ENCODE measurements at places on chromosomes 5 and 9.

- DNase-seq = peak; percentile 20
Measured at GRCh38 chr9:114291886-114292590, 30.9 kb upstream of the ORM1 start.

DNA sequence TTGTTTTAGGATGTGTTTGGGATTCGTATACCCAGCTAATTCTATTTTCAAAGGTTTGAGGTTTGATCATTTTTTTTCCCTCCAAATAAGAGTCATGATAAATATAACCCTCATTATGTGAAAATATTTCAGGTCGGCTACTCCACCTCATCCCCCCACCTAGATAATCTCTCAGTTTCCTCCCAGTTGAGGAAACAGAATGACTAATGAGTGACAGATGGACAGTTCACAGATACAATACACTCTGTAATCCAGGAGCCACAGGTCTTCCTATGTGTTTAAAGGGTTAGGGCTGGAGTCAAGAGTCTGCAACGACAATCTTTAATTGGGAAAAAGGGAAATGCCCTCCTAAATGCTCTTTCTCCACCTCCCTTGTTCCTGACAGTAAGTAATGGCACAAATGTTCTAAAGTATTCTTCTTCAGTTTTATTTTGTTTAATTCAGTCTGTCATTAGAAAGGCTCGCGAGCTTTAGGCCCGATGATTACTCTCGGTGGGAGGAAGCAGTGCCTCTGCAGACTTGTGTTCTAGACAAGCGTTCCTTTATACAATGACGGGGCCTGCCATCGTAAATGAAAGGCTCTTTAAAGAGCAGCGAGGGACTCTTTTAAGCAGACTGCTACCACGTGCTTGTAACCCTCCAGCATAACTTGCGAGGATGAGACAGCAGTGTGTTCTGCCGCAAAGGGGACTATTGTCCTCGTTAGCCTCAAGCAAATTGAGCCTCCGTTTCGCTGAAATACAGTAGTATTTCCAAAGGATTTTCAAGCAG, 69.0 kb downstream of the MEF2C start:
- DNase-seq = no peak

DNA sequence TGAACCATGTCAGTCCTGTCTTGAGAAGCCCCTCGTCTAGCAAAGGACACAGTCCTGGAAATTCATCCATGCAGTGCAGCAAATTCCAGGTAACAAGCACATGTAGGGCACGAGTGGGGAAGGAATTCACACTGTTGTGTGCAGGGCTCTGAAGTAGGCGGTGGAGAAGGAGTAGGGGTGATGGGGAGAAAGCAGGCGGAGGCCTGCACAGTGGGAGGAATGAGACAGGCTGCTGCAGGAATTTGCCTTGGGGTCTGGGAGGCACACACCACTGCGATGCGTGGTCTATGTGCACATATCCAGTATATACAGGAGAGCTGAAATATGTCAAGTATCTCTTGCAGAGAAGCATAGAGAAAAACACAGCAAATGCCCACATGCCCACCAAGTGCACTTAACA, 249.2 kb upstream of the IRX2 start:
- DNase-seq = no peak

DNA sequence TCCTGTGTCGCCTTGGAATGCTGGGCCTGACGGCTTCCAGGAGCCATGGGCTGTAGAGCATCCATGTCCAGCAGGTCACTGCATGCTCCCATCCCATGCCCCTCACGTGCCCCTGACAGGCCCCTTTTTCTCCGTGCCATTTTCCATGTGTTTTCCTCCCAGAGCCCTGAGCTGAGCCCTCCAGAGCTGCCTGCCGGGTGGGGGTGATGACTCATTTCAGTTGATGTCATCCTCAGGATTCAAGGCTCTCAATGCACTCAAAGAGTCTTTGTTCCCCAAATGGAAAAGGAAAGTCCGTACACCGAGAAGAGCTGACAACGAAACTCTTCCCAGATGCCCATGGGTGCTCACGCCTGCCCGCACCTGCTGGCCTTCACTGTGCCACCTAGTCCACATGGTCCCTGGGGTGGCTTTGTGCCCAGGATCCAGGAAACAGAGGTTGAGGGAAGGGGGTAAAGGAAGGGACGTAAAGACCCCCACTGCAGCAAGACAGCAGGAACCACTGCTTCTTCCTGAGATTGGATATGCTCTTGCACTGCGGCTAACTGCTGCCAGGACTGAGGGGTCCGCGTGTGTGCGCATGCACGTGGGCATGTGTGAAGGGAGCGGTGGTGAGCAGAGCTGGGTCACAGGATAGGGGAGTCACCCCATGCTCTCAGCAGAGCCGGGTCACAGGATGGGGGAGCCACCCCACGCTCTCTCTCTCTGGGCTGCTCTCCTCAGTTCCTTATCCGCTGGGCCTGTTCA, 27.6 kb downstream of the COL15A1 start:
- no peak for DNase-seq

DNA sequence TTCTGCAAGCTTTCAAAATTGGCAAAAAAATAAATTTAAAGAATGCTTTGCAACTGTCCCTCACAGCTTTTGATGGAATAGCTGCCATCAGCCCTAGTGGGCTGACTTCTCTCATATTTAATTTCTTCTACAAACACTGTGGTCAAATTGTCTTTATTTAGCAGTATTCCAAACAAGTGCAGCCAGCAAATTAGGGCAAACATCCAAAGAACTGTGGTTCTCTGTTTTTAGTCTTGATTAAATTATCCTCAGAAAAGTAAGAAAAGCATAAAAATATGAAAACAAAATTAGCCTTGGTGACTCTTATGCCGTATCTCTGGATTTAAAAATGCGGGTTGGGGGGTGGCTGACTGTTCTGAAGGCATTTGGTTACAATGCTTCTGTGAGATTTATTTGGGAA, 95.8 kb upstream of the RETREG1 start:
- no peak for DNase-seq

All from activated T-cell treated with anti-CD3 and anti-CD28 coated beads, Interleukin-2, amount 50 U/mL, for 24 hours (primary cell).